ENCODE measurements at places on chromosomes 1 and 21. TPM values are rescaled to one million over a fixed set of nuclear protein-coding genes. Genes with fewer than 3 reads are reported as not detected.

OLIG2 gene
- total RNA-seq = 14.7 TPM

DNA sequence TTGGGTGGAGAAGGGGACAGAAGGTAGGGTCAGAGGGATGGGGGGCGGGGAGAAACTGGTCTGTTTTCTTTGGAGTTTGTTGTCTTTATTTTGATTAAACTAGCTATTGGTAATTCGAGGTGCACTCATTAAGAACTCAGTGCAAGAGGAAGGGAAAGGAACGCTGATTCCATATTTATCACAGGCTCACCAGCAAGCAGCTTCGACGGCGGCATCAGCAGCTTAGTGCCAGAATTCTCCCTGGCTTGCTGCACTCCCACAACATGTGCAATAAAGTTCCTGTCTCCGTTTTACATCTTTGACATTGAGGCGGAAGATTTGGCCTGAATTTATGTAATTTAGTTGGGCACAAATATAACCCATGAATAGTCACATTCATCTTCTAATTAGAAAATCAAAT is 57.6 kb downstream of the PEX14 start:
- no peak for DNase-seq

ZSCAN20 gene
- total RNA-seq = 7.3 TPM

- no peak for DNase-seq
Measured at GRCh38 chr21:44375281-44375651, 21.8 kb downstream of the TRPM2 start.

DNA sequence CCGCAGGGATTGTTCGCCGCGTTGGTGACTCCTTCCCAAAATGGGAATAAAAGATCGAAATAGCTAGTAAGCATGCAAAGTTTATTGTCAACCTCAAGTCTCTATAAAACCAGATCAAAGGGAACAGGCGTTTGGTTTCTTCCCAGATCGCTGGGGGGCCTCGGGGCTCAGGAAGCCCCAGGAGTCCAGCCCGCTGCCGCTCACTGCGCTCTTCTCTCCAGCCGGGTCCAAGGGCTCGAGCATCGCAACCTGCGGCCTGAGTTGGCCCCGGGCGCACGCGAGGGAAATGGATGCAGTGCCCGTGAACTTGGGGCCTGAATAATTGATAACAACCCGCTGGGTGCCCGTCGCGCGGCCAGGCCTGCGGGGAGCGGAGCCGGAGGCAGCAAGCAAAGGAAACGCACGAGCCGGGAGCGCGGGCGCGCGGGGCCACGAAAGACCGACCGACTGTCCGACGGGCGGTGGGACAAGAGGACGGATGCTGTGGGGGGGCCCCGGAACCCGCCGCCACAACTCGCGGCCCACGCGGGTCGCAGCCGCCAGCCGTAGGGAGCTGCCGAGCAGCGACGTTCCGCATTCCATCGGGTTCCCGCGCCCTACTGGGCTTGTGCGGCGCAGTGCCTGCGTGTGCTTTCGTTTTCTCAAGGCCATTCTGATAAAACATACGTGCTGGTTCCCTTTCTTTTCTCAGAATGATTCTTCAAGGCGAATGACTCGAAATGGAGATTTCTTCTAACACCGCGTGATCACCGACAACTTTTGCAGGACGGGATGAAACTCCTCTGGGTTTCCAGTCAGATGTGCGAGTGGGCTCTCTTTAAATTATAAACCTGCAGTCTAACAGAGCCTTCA is 14.0 kb upstream of the ALX3 start:
- no peak for DNase-seq

- DNase-seq = no peak
Measured at GRCh38 chr1:205662135-205662738, 18.1 kb downstream of the SLC45A3 start.

GRCh38 chr21:15823486-15824150 is 93.8 kb downstream of the USP25 start:
- DNase-seq = no peak

PMF1 gene
- 26.5 TPM for total RNA-seq

- DNase-seq = no peak
Measured at GRCh38 chr1:196531737-196532524, 76.3 kb downstream of the KCNT2 start.

- DNase-seq = no peak
Measured at GRCh38 chr1:19877821-19878636, 4.2 kb upstream of the OTUD3 start.
